ENCODE measurements at places on chromosomes 1 and 21.
A peak's percentile ranks its signal among the peaks of the same experiment; 100 is the strongest.

- DNase-seq: no peak
Observed at GRCh38 chr1:19554090-19554489, 68.8 kb upstream of the CAPZB start.

DNA sequence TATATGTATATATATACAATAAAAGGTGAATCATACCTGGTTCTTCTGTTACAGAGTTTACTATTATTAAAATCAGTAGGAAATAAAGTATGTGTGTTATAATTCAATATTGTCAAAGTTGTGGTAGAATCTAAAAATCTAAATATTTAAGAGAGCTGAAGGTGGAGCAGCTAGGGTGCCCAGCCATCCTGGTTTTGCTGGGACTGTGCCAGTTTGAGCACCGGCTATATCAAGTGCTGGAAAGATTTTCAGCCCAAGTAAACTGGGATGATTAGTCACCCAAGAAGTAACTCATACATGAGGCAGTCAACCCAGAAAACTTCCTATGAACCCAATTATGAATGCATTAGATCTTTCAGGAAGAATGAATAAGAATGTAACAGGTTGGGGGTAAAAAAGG, 16.9 kb upstream of the KRTAP19-5 start:
- no peak for DNase-seq

- DNase-seq: no peak
Observed at GRCh38 chr1:230067419-230067870, 407 bp downstream of the GALNT2 start.

GRCh38 chr1:25821112-25821476, 1.3 kb downstream of the MTFR1L start:
- DNase-seq: no peak

DNA sequence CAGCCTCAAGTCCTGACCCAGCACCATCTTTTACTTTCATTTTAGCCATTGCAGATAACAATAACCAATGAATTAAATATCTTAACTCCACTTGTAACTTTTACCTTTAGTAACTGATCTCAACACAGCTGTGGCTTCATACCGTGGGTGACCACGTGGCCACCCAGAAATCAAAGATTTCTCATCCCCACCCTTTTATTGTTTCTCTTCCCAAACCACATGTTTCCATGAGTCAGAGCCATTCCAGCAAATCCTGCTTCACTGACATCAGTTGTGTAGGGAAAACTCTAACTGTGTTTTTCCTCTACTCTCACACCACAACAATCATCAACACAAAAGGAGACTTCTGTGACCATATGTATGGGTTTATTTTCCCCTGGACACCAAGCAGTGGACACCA, 25.1 kb upstream of the BRDT start:
- DNase-seq: peak; percentile 35

- DNase-seq: no peak
Observed at GRCh38 chr1:25688390-25689119, 72.0 kb downstream of the MAN1C1 start.

DNA sequence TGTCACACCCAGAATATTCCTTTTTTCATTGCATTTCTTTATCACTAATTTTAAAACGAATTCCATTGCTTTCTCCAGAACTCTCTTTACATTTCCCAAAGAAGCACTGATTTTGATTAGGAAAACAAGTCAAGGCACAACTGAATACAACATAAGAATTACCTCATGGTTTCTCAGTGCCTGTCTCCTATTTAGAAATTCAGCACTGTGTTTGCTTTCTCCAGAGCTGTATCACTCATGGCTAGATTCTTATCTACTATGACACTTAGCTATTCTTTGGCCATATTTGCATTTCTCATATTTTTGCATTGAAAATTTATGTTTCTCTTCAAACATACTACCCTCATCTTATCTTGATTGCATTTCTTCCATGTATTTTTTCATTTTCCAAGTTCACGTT, 1402.0 kb downstream of the MRPL39 start:
- no peak for DNase-seq

DNA sequence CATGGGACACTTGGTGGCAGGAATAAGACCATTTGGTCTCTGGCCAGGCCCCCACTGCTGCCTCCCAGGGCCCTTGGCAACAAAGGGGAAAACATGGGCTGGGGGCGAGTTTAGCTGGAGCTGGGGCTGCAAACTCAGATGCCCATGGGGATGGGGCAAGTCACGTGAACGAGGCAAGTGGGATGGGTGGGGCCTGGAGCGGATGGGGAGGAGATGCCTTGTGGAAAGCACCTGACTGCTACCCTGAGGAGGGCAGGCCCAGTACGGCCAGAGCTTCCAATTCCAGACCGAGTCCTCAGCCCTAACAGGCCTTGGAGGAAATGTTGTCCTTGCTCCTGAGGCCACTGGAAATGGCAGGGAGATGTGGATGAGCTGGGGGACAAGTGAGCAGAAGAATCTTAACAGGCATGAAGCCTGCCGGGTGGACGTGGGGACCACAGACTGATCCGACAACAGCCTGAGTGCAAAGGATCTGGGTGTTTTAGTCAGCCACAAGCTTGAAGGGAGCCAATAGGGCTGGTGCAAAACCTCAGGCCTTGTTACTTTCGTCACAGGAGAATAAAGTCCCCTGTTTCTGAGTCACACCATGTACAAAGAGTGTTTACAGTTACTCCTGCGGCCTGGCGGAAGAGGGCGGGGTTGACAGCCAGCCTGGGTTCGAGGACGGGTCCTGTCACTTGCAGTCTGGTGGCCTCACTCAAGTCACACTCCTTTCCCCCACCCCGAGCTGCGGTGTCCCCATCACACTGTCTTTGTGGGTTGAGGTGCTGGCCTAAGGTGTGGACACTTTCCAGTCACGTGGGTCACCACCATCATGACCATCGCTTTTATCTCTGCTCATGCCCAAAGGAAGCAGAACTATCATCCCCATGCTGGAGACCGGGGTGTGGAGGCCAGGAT, 19.1 kb downstream of the RUNX3 start:
- DNase-seq: peak; percentile 79

GRCh38 chr1:42381280-42381673, 685 bp downstream of the RIMKLA start:
- no peak for DNase-seq

DNA sequence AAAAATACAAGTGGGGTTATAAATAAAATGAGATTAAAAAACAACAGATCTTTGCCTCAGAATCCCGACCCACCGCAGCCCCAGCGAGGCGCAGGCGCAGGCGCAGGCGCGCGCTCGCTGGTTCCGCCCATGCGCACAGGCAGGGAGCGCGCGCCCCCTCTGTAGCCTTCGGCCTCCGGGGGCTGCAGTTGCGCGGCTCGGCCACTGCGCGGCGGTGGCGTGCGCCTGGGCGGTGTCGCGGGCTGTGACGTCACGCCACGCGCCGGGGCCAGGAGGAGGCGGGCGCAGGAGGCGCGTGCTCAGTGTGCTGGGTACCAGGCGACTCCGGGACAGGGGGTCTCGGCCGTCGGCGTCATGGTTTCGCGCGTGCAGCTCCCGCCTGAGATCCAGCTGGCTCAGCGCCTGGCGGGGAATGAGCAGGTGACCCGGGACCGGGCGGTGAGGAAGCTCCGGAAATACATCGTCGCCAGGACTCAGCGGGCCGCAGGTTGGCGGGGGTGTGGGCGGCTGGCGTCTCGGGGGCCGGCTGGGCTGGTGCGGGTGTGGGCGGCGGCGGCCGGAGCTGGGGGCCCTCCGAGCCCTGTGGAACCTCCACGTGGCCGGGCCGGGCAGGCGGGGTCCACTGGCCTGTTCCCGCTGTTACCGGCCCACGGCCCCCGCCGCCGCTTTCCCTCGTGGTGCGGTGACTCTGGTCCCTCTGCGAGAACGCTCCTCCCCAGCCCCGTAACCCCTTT, at the start of gene RRP1:
Gene RRP1 (plus strand): TSS at position 302 of the 734 bp plus-strand sequence. CDS start 53 bp downstream, at position 355.
- DNase-seq: peak; percentile 61

GRCh38 chr1:30572192-30572591, 151.2 kb downstream of the MATN1 start:
- no peak for DNase-seq

GRCh38 chr1:224267925-224268324, 62.0 kb downstream of the NVL start:
- no peak for DNase-seq

DNA sequence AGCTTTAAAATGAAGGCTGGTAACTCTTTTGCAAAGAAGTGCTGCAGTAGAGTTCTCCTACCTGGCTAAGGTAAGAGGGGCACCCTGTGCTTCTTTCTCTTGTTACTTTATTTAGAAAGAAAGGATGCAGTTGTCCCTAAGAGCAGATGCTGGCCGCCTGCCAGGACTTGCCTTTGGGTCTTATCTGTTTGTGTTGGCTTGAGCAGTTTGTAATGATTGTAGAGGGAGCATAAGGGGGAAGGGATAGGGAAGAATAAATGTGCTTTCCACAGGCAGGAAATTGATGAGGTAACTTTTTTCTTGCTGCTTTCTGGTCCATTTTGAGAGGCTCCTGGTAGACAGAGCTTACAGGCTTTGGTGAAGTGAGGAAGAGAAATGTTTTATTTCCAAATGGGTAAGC, 229.6 kb downstream of the HHAT start:
- peak; percentile 45 for DNase-seq

DNA sequence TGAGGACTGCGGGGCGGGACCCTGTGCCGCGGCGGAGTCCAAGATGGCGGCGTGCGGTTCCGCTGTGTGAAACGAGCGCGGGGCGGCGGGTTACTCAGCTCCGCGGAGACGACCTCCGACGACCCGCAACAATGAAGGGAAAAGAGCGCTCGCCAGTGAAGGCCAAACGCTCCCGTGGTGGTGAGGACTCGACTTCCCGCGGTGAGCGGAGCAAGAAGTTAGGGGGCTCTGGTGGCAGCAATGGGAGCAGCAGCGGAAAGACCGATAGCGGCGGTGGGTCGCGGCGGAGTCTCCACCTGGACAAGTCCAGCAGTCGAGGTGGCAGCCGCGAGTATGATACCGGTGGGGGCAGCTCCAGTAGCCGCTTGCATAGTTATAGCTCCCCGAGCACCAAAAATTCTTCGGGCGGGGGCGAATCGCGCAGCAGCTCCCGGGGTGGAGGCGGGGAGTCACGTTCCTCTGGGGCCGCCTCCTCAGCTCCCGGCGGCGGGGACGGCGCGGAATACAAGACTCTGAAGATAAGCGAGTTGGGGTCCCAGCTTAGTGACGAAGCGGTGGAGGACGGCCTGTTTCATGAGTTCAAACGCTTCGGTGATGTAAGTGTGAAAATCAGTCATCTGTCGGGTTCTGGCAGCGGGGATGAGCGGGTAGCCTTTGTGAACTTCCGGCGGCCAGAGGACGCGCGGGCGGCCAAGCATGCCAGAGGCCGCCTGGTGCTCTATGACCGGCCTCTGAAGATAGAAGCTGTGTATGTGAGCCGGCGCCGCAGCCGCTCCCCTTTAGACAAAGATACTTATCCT, 430 bp downstream of the RBM15 start:
- peak; percentile 40 for DNase-seq

DNA sequence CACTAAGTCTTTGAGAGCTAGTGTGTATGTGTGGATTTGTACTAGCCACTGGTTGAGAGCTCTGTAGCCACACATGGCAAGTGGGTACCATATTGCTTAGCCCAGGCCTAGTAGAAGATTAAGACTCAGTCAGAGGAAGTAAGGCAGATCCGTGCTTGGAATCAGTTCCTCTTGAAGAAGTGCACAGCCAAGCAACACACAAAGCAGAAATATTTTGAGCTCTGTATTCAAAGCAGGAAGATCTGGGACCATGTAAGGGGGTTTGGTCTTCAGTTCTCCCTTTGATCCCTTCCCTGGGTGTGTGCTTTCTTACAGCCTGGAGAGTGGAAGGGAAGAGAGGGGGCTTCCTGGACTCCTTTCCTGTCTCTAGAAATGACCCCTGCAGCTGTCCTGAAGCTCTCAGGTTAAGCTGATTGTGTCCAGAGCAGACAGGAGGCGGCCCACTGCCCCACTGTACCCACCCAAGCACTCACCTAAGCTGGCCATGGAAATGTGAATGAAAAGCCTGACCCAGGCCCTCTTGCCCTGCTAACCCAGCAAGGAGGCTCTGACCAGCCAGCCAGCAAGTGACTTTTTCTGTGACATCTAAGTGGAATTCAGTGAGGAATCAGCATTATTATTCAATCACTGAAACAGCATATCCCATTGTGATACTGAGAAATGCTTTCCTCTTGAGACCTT, 3.6 kb downstream of the ETS2 start:
- no peak for DNase-seq

DNA sequence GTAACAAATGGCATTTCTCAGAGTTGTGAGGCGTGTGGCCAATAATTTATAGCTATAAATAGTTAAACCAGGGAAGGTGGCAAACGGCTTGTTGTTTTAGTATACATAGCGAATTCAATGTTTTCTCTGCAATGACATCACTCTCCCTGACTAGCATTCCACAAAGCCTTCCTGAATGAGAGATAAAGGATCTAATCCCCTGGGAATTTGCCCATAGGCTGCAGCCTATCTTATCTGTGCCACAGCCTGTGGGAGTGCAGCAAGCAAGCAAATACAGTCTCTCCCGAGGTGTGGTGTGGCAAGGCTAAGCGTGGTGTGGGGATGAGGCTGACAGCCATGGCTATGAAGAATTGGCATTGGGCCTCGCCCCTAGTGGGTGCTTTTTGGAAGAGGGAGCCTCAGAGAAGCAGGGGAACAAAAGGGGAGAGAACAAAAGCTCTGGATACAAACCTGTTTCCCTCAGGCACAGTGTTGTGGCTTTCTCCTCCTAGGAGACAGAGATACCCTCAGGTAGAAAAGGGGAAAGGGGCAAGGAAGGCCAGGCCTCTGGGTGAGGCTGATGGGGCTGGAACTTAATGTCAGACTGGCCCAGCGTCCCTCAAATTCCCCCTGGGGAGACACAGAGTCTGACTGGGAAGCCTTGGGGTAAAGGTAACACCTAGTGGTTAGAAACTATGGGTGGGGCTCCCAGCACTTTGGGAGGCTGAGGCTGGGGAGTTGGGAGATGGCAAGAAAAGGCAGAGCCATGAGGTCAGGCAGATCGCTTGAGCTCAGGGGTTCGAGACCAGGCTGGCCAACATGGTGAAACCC, 8.9 kb downstream of the TAGLN2 start:
- DNase-seq: peak; percentile 89

Measured in brain microvascular endothelial cell (primary cell).